ENCODE measurements at places on chromosomes 3 and 15.

DNA sequence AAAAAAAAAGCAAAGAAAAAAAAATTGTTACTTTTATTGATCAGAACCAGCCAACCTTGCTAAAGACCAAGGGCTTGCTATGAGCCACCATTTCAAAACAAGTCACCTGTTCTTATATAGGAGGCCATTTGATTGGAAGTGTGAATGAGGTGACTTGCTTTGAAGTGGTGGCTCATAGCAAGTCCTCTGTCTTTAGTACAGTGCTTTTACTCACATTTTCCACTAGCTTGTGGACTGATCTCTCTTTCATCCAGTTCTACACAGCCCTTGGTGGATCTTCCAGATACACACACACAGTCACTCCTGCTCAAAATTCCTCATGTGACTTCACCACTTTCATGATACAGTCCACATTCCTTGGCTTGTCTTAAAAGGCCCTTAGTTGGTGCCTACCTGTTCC lies 13.5 kb downstream of the CLSTN2 start:
- DNase-seq = no peak

GRCh38 chr3:57093971-57094535 lies 33.6 kb downstream of the SPATA12 start:
- no peak for DNase-seq

GRCh38 chr3:180594631-180595558 lies 7.1 kb upstream of the TTC14 start:
- DNase-seq = no peak

DNA sequence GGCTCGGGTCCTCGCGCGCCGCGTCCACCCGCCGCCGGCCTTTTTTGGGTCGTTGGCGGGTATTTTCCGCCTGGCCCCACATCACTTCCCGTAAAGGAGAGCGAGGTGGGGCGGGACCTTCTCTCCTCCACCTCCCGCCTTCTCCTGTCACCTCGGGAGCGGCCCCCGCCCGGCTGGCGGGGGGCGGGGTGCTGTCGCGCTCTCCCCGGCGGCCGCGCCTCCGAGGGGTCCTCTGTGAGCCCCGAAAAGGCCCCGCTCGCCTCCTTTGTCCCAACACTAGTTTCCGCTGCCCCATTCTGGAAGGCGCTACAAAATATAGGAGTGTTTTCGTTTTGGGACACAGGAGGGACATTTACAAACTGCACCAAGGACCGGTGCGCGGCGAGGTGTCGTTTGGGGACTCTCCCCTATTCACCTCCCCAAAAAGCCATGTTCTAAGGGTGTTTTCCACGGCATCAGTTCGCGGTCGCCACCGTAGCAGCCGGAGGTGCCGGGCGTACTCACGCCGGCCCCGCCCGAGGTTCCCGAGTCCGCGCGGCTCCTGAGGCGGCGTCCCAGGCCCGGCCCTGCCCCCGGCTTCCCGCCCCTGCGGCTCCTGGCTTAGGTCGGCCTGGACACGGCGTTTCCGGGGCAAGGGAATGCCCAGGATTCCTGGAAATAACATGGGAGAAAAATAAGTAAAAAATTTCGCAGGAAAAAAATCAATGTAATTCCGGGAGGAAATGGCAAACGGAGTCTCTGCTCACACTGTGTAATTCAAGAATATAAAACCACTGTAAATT lies at the start of gene RAB27A:
TSS of gene RAB27A (minus strand) at position 68 of the 782 bp plus-strand sequence. CDS start 54,879 bp downstream, outside the sequence.
- DNase-seq = peak; percentile 62

DNA sequence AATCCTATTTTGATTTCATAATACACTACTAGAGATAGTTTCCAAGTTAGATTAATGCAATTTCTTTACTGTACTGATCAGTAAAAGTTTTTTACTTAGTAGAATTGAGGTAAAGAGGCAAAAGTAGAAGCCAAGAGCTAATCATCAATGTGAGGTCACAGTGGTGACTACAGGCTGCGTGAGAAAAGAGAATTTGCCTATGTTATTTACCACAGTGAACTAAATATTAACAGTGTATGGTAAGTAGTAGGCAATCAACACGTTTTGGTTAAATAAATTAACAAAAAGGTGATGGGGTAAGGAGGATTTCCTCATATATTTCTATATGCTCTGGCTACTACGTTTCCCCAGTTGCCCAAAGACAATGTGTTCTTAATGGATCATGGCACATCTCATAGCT lies 202.2 kb upstream of the CMC1 start:
- no peak for DNase-seq

DNA sequence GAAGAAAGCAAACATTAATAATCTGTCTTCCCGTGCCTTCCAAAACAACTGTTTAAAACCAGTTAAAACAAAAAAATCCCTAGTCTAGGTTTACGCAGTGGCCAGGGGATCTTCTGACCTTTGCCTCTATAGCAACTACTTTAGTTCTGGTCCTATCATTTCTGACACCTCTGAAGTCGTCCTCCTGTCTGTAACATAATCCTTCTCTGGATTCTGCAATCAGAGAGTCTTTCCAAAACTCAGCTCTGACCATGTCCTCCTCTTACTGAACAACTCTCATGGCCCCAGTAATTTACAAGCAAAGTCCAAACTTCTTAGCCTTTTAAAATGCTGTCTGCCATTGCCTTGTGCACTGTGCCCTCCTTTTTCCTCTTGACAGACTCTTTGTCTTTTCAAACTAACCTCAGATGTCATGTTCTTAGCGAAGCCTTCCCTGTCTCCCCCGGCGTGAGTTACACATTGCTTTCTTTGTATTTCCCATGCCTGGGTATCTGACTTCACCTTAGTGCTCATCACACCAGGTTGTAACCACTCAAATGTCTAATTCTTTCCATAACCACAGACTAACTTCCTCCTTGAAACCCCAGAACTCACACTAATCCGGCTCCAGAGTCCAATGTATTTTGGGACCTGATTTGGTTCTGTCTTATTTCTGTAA lies 105.2 kb upstream of the BNIP2 start:
- no peak for DNase-seq

GRCh38 chr15:38564557-38565286 lies at the start of gene RASGRP1:
Gene RASGRP1, minus strand, starts transcription at chr15:38564814. Its CDS starts 186 bp downstream, at chr15:38564628.
- peak; percentile 84 for DNase-seq

- DNase-seq = no peak
These were observed 44.1 kb upstream of the VILL start for GRCh38 chr3:37946531-37946889.

- DNase-seq = no peak
These were observed 475.0 kb upstream of the CBLB start for GRCh38 chr3:106343811-106344210.

DNA sequence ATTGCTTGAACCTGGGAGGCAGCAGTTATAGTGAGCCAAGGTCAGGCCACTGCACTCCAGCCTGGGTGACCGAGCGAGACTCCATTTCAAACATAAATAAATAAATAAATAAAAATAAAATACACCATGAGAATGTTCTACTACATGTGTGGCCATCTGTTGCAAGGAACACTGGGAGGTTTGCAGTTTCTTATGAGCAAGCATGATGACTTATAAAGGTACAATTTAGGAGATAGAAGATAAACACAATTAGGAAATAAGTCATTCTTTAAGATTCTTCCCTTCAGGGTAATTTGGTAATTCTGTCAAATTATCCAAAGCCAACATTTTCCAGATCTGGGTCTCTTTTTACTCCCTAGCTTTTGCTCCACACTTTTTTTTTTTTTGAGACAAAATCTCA lies 13.4 kb downstream of the HTR3C start:
- DNase-seq = no peak

DNA sequence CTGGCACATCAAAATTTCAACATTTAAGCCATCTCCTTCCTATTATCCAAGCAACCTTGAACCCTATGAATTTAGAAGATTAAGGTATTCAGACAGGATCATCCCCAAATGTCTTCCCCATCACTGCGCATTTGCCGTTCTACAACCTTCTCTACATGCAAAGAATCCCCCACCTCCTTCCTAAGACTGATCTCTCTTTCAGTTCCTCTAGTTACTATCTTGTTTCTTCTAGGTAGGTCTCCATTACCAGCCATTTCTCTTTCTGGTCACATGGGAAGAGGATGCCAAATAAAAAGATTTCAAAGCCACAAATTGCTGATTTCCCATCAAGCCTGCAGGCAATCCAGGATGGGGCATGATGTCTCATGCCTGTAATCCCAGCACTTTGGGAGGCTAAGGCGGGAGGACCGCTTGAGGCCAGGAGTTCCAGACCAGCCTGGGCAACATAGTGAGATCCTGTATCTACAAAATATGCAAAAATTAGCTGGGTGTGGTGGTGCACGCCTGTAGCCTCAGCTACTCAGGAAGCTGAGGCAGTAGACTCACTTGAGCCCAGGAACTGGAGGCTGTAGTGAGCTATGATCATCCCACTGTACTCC lies 29.7 kb upstream of the MTMR10 start:
- DNase-seq = no peak

DNA sequence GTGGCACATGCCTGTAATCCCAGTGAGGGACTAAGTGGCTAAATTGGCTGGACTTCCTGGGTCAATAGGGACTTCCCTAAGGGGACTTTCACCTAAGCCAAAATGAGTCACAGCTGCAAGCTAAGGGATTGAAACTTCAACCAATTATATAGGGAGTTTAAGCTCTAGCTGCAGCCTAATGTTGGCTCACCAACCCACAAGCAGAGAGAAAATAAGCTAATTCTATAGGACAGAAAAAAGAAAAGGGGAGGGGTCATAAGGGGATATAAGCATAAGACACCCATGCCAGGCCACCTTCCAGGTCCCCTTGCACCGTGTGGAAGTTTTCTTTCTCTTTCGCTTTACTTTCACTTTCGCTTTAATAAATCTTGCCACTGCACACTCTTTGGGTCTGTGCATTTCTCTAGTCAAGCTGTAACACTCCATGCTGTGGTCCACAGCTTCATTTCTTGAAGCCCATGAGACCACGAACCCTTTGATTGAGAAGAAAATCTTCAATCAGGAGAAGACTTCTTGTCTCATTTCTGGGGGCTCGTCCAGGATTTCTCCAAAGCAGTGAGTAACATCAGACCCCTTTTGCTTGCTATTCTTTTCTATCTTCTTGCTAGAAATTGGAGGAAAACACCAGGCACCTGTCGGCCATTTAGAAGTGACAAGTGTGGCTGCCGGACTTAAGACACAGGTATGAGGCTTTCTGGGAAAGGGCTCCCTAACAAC lies 192.3 kb downstream of the IGSF11 start:
- DNase-seq = peak; percentile 34

GRCh38 chr15:92076541-92076940 lies 223.0 kb downstream of the SLCO3A1 start:
- no peak for DNase-seq

- no peak for DNase-seq
These were observed 529.7 kb upstream of the IL12A start for GRCh38 chr3:159458982-159459381.

- no peak for DNase-seq
These were observed 21.9 kb upstream of the APH1B start for GRCh38 chr15:63255489-63255990.

GRCh38 chr3:43426388-43426787 lies 140.0 kb downstream of the SNRK start:
- no peak for DNase-seq

DNA sequence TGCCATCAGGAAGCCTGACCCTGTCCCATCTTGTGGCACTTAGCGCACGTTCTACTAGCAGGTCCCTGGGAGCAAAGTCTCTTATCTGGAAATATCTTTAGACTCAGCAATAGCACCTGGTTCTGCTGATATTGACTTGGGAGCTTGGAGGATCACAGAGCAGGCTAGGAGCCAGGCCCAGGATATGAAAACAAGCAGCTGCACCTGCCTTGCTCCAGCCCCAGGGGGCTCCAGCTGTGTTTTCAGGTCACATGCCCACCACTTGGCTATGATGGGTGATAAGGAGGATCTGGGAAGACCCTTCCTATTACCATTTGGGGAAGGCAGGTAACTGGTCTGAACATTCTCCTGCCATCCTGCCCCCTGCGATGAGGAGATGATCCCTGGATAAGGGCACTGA lies 87.8 kb downstream of the C3orf70 start:
- DNase-seq = no peak

GRCh38 chr3:177367788-177368187 lies 170.5 kb upstream of the TBL1XR1 start:
- DNase-seq = no peak

- no peak for DNase-seq
These were observed 808 bp downstream of the GK5 start for GRCh38 chr3:142224482-142225072.

DNA sequence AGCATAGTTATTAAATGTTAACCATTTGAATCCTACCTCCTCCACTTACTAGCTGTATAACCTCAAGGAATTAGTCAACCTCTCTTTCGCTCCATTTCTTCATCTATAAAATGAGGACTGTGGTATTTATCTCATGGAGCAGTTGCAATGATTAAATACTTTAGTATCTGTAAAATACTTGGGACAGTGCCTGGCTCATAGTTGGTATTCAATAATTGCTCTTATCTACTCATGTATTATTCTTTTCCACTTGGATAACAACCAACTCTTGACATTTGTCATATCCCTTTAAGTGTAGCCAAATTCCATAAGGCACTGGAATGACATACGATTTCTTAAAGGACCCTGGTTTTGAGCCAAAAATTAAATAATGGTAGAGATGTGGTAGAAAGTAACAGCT lies 72.0 kb downstream of the FSIP1 start:
- DNase-seq = no peak

- DNase-seq = no peak
These were observed 32.4 kb upstream of the LDHAL6B start for GRCh38 chr15:59174151-59174834.

- no peak for DNase-seq
These were observed 57.4 kb downstream of the ABHD5 start for GRCh38 chr3:43748179-43748578.

DNA sequence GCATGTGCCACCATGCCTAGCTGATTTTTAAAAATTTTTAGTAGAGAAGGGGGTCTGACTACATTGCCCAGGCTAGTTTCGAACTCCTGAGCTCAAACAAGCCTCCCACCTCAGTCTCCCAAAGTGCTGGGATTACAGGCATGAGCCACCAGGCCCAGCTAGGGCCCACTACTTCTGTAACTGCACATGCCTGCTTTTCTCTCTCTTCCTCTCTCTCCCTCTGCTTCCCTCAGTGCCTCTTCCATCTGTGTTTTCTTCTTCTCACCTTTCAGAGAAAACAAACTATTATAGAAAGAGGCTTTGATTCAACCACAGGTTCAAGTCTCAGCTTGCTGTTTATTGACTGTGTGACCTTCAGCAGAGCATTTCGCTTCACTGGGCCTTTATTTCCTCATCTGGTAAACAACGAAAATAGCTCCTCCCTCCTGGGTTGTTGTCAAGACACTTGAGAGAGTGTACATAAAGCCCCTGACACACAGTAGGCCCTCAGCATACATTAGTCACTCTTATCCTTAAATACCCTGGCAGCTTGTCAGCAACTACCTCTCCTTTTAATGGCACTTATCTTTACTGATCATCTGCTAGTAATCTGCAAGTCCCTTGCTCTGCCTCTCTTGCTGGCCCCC lies 10.2 kb downstream of the TADA3 start:
- no peak for DNase-seq

GRCh38 chr3:6091262-6091661 lies 769.7 kb upstream of the GRM7 start:
- no peak for DNase-seq

DNA sequence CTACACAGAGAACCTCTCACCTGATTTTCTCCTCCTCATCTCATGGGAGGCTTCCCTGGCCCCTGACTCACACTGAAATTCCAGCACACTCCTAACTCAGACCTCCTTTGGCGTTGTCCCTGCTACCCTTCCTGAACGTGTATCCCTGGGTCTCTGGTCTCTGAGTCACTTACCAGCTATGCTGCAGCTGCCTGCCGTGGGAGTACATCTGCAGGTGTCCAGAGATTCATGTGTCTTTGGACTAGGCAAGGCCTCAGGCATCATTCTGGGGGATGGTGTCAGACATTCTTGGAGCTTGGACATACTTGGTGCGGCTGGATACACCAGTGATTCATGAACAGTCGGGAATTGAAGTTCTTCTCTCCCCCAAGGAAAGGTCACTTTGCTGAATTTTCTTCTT lies 148.8 kb upstream of the TRIM42 start:
- no peak for DNase-seq

GRCh38 chr15:62244762-62245161 lies 79.7 kb upstream of the C2CD4B start:
- peak; percentile 59 for DNase-seq

Data from DND-41 (cell line).